ENCODE measurements at places on chromosomes 4 and X.

DNA sequence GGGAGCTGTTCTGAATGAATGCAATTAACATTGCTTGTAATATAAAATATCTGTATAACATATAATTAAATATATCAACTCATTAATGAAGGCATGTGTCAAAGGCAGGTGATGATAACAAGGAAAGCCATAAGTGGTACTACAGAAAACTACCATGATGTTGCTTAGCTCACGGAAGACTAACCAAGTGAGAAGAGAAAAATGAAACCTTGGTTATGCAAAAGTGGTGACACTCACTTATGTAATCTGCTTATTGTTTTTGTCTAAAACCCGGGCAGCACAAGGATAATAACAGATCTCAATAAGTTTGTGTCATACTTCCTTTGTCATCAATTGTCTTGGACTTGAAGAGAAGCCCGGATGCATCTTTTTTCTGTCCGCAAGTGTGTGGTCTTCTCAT lies 156.4 kb downstream of the HS6ST2 start:
- DNase-seq: no peak

- DNase-seq: no peak
Measured at GRCh38 chrX:85765651-85766050, 281.7 kb downstream of the CHM start.

- DNase-seq: no peak
Measured at GRCh38 chrX:12307961-12308360, 169.7 kb downstream of the FRMPD4 start.

- no peak for DNase-seq
Measured at GRCh38 chr4:2914256-2915126, 48.7 kb downstream of the NOP14 start.

- peak; percentile 5 for DNase-seq
Measured at GRCh38 chr4:186144946-186145569, 40.6 kb downstream of the FAM149A start.

- no peak for DNase-seq
Measured at GRCh38 chr4:19823781-19824180, 427.9 kb upstream of the SLIT2 start.

Measured in stimulated activated CD4-positive, alpha-beta T cell treated with anti-CD3 and anti-CD28 coated beads, Interleukin-1b, Interleukin-23, amount 100 ng/mL, for 48 hours (primary cell).